CD4-positive, alpha-beta T cell (primary cell): ENCODE measurements at places on chromosomes 11 and 22. TPM values are rescaled to one million over a fixed set of nuclear protein-coding genes. Genes with fewer than 3 reads are reported as not detected.

The TBX10 gene
- not detected for total RNA-seq

The APOA5 gene
- not detected for total RNA-seq

- no peak for DNase-seq
These were observed 86.4 kb downstream of the KIRREL3 start for GRCh38 chr11:126914166-126914565.

DNA sequence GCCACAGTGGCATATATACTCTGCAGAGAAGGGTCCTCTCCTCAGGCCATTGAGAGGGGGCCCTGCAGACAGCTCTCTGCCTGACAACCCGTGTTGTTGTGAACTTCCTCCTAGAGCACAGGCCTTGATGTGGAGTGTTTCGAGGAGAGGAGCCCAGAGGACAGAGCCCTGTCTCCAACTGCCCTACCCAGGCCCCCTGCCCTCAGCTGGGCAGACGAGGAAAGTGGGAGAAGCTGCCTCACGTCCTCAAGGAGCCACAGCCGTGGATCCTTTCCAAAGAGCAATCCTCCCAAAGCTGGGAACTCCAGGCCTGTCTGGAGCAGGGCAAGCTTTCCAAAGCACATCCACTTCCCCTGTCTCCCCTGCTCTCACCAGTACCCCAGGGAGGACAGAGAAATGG is 10.7 kb downstream of the LMO1 start:
- no peak for DNase-seq

- DNase-seq = no peak
These were observed 44.2 kb downstream of the MYO18B start for GRCh38 chr22:25786165-25786564.

DNA sequence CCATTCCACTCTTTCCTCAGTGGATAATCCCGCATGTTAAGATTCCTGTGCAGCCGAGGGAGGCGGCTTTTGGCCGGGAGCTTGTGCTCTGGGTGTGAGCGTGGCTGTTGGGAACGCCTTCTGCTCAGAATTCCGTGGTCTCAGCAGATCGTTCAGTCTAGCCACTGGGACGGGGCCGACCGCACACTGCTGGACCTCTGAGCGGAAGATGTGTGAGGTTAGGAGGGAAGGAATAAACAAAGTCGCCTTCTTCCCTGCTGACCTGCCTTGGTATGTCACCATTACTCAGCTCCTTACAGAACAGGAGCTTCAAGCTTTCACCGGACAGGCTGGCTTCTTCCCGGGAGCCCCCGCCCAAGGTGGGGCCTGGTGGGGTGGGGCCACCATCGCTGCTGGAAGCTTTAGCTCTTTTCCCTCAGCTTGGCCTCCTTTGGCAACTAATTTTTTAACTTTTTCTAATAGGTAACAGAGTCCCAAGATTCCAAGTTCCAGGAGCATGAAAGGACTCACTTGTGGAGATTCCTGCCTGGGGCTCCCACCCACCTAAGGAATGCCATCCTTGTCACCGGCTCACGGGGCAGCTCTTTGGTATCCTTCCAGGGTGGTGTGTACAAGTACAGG is 22.5 kb upstream of the SEPTIN5 start:
- peak; percentile 8 for DNase-seq

GRCh38 chr11:43856993-43857392 is 23.6 kb upstream of the ALKBH3 start:
- no peak for DNase-seq

GRCh38 chr22:23516304-23516703 is 63.8 kb downstream of the IGLL1 start:
- no peak for DNase-seq

GRCh38 chr11:93054279-93054678 is 84.8 kb downstream of the MTNR1B start:
- DNase-seq = no peak

DNA sequence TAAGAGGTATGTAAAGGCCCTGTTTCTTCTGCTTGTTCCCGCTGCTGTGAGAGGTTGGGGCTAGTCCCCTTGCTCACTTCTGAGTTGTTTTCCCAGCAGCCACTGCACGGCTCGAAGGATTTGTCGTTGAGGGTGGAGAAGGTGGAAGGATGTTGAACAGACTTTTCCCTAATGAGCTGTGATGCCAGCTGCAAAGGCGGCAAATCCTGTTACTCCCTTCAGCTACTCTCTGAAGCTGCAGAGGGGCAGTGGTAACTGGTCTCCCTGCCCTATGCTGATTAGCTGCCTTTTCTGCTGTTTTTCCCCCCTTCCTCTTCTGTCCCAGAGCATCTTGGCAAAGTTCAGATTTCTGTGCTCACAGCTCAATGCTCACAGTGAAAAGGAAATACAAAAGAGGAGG is 90.4 kb upstream of the SLC25A18 start:
- no peak for DNase-seq
